ENCODE measurements at places on chromosomes 1 and 21.

- DNase-seq: no peak
These were observed 93.8 kb downstream of the SUSD4 start for GRCh38 chr1:223270155-223270554.

- DNase-seq: no peak
These were observed 29.6 kb upstream of the PRRX1 start for GRCh38 chr1:170634293-170634692.

DNA sequence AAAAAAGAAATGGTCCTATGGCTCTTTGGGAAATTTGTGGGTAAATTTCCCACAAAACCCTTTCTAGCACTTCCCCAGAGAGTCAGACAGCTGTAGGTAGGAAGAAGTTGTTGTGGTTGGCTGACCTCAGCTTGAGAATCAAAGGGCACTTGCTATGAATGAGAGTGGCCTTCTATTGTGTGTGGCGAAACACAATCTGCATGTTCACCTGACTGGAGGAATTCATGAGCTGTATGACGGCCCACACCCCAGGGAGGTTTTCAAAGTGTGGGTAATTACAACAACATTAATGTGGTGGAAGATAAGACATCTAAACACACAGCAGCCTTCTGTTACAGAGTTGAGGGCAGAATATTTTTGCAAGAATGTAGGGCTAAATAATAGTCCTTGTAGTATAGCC is 38.8 kb downstream of the NGF start:
- peak; percentile 28 for DNase-seq

DNA sequence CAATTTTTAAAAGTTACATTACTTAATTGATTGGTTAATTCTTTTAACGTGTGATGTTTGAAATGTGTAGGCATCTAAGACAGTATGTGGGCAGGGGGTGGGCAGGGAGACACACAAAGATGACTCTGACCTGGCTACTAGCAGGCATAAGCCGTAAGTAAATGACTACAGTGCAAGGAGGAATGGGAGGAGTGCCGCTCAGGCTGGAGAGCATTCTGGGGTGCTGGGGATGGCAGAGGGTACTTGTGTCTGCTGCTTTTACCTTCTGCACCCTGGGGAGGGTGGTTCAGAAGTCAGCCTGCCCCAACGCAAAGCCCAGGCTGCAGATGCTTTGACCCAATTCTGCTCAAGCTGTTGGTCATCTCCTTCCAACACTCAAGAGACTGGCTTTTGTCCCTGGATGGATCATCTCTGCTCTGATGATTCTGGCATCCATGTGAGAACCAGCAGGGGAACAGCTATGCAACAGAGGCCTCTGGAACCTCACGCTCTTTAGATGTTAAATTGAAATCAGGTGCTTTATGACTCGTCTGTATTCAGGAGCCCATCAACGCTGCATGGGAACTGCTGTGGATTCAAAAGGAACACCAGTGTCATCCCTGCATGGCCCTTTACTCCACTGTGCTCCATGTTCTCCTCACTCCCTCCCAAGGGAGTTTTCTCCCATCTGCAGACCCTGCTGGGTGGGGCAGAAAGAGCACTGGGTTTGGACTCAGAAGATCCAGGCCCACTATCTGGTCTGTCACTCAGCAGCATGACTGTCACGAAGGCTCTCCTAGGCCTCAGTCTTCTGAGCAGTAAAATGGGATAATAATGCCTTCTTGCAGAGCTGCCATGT is 78.8 kb downstream of the FAM78B start:
- DNase-seq: no peak

- no peak for DNase-seq
These were observed 884 bp downstream of the PHACTR4 start for GRCh38 chr1:28370239-28371009.

DNA sequence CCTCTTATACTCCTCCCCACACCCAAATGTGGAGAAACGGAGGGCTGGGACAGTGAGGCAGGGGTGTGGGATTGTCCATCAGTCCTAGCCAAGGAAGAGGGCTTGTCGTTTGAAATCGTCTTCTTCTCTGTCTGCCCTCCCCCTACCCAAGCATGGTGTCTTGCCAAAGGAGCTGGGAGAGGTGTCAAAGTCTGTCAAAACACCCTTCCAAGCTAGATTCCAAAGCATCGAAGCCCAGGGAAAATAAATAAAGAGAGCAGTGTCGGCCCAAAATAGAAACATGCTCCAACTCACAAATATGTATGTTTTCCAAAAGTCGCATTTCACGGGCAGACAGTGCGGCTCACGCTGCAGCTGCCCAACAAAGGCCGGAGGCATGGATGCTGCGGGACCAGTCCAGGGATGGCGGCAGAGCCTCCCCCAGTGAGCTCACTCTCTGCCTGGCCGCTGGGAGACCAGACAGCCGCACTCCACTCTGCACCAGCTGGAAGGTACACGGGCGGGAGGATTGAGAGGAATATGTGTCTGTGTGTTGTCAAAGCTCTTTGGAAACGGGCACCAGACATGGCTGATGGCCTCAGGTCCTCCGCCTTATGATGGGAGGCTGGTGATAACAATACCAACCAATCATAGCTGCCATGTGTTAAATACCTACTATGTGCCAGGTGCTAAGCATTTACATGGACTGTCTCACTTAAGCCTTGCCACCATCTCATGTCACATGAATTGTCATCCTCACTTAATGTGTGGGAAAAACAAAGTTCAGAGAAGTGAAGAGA is 3.9 kb downstream of the DISP3 start:
- no peak for DNase-seq

DNA sequence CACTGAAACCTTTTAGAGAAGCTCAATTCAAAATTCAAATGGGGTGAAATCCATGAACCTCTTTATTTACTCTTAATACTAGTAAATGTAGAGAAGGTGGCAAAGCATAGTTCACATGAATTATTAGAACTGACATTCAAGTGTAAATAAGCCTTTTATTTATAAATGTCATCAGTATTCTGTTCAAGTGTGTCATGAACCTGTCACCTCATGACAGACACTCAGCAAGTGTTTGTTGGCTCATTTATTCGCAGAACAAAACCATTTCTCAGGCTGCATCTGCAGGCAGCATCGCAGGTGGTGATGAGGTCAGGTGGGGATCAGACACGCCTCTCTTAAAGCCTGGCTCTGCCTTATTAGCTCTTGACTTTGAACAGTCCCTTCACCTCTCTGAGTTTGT is 116.6 kb downstream of the SETD4 start:
- DNase-seq: peak; percentile 95

Measured in NCI-H1417 (cell line).